Bone marrow (tissue), 2 donors: ENCODE measurements at places on chromosomes 13 and 19.

GRCh38 chr13:41914552-41914951, 46.4 kb downstream of the VWA8 start:
- no peak for DNase-seq

GRCh38 chr13:46595885-46596275, 42.9 kb downstream of the LRCH1 start:
- DNase-seq = no peak

DNA sequence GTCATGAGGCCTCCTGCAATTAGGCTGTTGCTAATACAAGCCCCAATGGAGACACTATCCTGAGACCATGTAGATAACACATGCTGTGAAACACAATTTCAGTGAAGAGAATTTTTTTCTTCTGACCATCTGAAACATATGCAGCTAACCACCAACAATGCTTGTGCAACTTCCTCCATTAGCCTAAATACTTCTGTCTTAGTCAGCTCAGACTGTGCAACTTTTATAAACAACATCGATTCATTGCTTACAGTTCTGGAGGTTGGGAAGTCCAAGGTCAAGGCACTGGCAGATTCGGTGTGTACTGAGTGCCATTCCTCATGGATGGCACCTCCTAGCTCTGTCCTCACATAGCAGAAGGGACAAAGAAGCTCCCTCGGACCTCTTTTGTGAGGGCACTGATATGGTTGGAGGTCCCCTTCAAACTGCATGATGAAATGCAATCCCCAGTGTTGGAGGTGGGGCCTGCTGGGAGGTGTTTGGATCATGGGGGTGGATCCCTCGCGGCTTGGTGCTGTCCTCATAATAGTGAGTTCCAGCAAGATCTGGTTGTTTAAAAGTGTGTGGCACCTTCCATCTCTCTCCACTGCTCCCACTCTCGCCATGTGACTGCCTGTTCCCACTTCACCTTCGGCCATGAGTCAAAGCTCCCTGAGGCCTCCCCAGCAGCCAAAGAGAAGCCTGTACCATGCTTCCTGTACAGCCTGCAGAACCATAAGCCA, 27.7 kb downstream of the STK24 start:
- DNase-seq = peak; percentile 21

- no peak for DNase-seq
These were observed 407 bp upstream of the ZNF550 start for GRCh38 chr19:57560049-57560491.

- no peak for DNase-seq
These were observed 39.7 kb upstream of the TFDP1 start for GRCh38 chr13:113544896-113545295.

DNA sequence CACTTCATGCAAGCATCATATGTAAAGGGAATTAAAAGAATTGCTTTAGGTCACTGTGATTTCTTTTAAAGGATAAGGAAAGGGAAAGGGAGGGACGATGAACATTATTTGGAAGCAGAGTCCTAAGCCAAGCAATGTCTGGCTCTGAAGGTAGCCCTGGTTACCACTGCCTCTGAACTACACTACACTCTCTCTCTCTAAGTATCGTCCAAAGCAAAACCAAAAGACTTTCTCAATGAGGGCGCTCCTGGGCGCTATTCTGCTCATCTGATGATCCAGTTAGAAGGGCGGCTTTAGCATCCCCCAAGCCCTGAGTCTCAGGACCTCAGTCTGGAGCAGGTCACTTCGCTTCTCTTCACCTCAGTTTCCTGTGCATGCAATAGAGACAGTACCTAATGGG, 26.2 kb downstream of the FOXO1 start:
- DNase-seq = no peak

DNA sequence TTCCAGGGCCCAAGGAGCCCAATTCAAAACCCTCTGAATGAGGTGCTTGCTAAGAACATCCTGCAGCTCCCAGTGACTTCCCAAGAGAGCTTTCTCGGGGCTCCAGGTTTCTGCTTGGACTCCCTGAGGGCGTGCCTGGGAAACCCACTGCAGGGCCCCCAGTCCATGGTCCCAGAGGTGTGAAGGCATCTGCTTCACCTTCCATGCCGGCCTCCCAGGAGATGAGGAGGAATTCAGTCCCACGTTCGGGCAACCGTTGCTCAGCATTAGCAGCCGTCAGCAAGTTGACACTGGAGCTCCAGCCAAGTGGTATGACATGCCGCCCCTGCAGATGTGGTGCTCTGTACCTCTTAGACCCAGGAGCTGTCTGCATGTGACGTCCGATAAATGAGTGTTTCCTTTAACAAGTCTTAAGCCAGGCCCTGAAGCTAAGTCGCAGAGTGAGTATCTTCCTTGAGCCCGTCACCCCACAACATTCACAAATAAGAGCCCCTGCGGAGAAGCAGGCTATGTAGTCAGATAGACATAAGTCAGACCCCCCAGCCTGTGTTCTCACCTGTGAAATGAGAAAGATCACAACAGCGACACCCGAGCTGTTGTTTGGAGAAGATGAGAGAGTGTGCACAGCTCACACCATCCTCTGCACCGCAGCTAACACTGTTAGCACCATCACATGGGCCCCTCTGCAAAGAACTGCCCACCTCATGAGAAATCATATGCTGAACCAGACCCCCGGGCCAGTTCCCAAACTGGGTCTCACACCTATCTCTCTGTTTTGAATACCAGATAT, 150.3 kb downstream of the KATNAL1 start:
- DNase-seq = no peak

GRCh38 chr13:32297206-32297605, 18.0 kb downstream of the ZAR1L start:
- no peak for DNase-seq

DNA sequence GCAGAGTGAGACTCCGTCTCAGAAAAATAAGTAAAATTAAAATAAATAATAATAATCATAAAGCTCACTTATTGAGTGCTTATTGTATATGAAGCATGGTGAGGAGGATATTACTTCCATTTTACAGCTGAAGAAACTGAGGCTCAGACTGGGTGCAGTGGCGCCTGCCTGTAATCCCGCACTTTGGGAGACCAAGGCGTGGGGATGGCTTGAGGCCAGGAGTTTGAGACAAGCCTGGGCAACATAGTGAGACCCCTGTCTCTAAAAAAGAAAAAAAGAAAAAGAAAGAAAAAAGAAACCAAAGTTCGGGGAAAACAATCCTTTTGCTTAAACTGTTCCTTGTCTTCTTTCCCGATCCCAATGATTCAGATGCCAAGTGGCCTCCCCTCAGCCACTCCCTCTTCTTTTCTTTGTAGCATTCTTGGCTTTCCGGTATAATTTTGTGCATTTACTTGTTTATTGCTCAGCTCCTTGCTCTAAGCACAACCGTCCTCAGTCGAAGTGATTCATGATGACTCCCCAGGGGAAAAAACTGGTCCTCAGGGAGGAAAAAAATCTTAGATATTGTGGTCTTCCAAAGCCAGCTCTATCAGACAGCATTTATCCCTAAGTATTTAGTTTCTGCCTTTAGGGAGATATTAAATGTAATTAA, 965 bp upstream of the EIF3G start:
- DNase-seq = no peak

- DNase-seq = no peak
These were observed 42.2 kb downstream of the CCNE1 start for GRCh38 chr19:29854033-29854432.

DNA sequence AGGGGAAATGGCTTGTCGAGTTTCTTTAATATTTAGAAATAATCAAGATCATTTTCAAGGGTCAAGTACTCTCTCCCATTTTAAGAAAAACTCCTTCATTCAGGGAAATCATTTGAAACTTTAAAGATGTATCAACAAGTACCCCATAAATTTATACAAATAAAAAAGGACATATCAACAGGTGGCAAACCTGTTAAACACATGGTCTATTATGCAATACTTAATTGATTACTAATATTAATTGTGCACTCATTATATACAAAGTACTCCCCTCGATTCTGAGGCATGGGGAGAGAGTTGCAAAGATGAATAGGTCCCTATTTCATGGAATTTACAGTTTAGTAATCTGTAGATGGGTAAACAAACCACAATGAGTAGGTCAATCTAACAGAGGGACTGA, 2.1 kb upstream of the LRCH1 start:
- no peak for DNase-seq

DNA sequence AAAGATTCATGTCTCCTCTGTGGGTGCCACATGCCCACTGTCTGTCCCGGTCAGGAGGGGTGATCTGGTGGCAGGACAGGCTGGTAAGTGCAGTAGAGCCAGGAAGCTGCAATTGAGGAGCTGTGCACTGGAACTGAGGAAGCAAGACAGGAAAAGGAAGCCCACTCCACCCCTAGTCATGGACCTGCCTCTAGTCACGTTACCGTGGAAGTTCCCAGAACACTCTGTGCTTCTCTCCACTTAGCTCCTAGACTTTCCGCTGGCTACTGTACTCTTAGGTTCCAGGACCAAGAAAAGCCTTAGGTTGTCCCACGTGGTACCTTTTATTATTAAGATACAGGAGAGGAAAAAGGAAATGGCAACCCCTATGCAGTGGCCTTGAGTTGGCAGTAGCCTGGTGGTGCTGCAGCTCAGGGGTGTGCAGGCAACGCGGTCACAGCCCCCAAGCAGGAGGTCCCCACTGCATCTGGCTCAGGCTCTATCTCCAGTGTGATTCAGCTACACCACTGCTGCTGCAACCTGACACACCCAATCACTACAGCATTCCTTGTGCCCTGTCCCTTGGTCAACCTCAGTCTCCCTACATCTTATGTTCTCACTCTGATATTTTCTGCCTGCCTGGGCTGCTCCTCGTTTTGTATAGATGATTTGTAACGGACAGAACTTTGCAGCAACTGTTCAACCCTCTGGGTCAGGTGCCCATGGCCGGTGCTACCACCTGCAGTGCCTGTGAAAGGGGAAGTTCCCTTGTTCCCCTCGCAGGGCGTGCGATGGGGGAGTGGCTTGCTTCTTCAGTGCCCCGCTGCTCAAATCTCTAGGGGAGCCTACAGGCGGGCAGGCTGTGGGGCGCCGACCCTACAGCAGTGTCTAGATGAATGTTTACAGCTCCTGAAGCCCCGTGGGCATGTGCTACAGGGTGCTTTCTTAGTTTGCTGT, 24.4 kb upstream of the GPR12 start:
- DNase-seq = no peak

GRCh38 chr19:47063874-47064273, 15.4 kb upstream of the TMEM160 start:
- no peak for DNase-seq

- DNase-seq = no peak
These were observed 65.4 kb upstream of the ATXN8OS start for GRCh38 chr13:70042193-70042592.

GRCh38 chr13:50123515-50123861, 108.2 kb downstream of the KCNRG start:
- DNase-seq = no peak

DNA sequence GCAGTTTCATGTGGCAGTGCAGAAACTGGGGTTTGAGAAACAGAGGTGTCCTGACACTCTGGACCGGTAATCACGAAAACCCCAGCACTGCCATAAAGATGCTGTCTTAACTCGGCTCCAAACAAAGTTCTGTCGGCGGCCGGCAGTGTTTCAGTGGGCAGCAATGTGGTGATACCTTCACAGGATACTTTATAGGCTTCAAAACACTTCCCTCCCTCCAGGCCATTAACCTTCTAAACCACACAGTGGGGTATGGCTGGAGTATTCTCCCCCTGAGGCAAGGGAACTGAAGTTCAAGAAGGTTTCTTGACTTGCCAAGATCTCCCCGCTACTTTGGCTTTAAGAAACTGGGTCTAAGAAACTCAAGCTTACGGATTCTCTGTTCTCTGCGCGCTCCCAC, 1.1 kb downstream of the RUBCNL start:
- no peak for DNase-seq

DNA sequence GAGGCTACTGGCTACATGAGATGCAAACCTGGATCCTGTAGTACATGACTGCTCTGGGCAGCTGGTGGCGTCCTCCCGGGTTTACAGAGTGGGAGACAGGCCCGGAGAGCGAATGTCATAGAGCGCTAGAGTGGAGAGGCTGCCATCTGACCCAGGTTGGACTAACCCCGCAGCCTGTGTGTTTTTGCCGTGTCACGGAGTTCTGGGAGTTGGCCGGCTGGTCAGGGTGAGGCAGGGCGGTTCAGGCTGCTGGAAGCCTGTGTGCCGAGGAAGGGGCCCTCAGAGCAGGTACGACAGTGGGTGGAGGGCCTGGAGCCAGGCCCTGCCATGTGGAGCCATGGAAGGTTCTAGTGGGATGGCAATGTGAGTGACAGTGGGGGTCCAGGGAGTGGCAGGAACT, 12.5 kb downstream of the CRTC1 start:
- no peak for DNase-seq

GRCh38 chr13:45807520-45808099, 43.9 kb downstream of the SIAH3 start:
- peak; percentile 27 for DNase-seq

DNA sequence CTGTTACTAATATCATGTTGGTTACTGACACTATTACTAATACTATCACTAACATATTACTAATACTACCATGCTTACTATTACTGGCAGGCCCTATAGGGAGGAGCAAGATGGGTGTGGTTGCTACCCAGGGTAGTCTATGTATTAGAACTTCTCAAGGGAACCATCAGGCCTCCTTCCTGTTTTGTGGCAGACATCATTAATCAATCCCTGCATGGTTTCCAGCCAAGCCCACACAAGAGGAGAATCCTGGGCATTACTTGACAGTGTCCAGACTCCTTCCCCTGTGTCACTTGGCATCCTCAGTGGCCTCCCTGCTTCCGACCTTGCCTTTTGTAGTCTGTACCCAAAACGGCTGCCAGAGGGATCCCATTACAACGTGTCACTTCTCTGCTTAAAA, 8.9 kb downstream of the HAS1 start:
- DNase-seq = no peak

- DNase-seq = no peak
These were observed 6.4 kb upstream of the NFIC start for GRCh38 chr19:3359919-3360420.

GRCh38 chr19:1718420-1719291, 34.6 kb upstream of the ONECUT3 start:
- no peak for DNase-seq
